ENCODE measurements at places on chromosomes 2 and 18.
A peak's percentile ranks its signal among the peaks of the same experiment; 100 is the strongest.

DNA sequence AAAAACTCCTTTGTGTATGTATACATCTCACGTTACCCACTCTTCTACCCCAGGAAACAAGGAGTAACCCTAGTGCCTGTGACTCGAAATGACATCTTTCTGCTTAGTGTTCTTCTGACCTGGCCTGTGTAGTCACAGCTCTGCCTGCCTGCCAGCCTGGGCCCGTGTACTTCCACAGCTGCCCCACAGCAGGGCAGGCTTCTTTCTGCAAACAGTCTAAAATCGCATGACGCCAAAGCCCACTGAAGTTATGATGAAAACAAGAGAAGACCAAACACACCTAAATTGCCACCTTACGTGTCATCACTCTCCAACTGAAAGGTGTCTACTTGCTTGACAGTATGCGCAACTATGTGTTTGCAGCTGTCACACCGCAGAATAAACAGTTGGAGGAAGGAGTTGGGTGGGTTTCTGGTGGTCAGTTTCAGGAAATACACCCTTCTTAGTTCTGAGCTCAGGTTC, 1.5 kb downstream of the GAREM1 start:
- DNase-seq, result peak; percentile 77

DNA sequence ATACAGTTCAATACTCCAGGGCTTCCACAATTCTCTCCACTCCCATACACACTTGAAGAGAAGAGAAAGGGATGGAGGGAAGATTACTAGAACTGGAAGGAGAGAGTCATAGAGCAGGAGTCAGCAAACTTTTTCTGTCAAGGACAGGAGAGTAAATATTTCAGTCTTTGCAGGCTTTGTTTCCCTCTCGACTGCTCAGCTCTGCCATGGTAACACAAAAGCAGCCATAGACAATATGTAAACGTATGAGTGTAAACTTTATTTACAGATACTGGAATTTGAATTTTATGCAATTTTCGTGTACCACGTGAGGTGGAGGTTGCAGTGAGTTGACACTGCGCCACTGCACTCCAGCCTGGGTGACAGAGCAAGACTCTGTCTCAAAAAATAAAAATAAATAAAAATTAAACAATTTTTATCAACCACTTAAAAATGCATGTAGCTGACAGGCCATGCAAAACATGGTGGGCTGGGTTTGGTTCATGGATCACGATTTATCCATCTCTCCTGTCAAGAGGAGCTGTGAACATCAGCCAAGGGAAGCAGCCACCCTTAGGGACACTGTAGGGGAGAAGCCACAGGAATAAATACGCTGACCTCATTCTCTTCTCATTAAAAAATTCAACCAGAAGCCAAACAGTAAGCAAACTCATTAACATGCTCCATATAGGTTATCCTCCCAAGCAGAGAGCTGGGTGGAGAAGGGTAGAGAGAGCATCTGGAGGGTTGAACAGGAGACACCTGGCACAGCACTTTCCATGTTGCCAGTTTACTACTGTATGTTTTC, 266.4 kb upstream of the FN1 start:
- DNase-seq, result no peak

- DNase-seq, result no peak
Measured at GRCh38 chr2:30213326-30213725, 18.0 kb upstream of the LBH start.

DNA sequence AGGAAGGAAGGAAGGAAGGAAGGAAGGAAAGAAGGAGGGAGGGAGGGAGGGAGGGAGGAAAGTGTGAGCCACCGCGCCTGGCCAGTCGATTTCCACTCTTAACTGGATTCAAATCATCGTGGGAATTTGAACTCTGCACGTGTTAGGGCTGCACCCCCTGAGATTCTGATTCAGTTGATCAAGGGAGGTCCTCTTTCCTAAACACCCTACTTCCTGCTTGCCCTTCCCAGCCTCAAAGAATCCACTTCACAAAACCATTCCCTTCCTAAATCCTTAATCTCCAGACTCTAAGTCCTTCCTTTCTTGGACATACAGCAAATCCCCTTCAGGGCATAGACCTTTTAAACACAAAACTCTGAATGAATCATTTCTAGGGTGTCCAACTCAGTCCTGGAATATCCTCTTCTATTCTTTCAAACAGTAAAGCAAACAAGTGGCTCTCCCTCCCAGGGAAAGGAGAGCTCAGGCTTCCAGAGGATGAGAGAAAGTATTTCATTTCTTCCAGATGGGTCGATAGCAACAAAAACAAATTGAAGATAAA, 68.2 kb upstream of the MBOAT2 start:
- DNase-seq, result no peak

DNA sequence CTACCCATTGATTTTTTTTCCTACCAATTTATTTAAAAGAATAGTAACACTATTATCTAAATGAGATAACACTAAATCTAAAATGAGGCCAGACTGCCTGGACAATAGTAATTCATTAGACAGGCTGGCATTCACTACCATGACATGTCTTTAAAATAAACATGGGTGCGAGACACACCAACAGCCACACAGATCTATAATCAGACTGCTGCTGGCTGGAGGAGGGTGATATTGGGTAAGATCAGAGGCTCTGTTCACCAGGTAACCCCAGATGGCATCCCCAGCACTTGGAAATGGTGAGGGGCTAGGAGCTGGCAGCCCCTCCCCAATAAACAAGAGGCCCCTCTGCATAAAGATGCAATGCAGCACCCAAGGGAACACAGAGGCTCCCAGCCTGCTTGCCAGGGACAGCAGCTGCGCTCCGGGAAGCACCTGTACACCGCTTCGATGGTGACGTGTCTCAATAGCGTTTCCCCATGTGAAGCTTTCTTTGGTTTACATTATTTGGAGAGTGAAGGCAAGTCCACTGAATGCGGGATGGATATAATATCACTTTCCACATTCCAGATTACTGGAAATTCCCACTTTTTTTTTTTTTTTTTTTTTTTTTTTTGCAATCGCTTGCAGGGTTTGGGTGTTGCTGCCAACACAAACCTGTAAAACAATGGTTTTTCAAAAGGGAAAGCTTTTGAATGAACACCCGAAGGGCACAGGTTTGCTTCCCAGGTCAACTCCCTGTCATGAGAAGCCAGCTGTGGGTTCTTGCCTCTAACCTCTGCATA, 159.0 kb downstream of the ZNF516 start:
- no peak for DNase-seq

GRCh38 chr2:20343128-20343527, 7.5 kb downstream of the PUM2 start:
- no peak for DNase-seq

GRCh38 chr2:148483665-148484064, 160.9 kb upstream of the EPC2 start:
- DNase-seq, result no peak

DNA sequence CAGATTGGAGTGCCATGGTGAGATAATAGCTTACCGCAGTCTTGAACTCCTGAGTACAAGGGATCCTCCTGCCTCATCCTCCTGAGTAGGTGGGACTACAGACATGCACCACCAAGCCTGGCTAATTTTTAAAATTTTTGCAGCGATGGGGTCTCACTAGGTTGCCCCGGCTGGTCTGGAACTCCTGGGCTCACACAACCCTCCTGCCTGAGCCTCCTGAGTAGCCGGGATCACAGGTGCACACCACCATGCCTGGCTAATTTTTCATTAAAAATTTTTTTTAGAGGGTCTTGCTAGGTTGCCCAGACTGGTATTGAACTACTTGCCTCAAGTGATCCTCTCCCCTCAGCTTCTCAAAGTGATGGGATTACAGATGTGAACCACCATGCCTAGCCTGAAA, 27.8 kb downstream of the RAB31 start:
- DNase-seq, result no peak

- no peak for DNase-seq
Measured at GRCh38 chr2:22403748-22404147, 981.2 kb upstream of the KLHL29 start.

- no peak for DNase-seq
Measured at GRCh38 chr2:119248311-119248710, 24.7 kb downstream of the STEAP3 start.

DNA sequence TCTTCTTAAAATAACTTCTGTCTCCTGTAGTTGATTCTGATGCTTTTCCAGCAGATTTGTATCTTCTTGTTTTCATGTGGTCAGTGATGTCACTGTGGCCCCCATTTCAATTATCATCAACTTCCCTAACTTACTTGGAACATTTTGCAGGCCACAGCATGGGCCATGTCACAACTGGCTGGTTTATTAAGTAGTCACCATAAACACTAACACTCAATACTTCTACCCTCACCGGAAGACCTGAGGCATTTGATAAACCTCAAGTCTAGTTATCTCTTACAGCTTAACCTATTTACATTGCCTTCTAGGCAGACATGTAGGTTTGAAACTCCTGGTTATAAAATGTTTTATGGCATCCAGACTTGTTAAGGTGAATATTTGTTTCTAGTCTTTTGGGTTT, 37.4 kb upstream of the PROKR1 start:
- DNase-seq, result no peak

DNA sequence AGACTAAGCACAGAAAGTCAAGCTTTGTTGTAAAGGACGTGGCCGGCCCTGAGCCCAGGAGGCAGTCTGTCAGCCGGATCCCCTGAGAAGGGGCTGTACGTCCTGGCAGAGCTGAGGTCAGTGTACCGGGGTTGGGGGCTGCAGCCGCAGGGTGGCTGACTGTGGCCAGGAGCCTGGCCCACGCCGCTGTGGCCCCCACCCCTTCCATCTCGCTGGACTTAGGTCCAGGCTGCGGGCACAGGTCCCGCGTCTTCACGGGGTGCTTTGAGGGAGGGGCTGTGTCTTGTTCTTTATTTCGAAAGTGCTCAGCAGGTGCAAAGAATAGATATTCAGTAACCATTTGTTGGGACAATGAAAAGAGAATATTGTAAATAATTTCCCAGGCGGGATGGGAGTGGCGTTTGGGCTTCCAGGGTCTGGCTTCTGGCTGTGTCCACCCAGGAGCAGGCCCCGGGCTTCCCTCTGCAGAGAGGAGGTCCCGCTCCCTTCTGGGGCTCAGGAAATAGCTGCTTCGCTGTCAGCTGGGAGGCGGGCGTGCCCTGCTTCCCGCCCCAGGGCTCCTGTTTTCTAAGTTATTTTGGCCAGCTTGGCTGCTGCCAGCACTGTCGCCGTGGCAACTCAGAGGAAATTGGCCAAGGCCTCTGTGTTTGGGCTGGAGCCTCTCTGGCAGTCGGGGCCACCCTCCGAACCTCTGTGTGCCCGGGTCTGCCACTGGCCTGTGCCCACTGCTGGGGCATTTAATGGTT, 7.4 kb downstream of the NFATC1 start:
- DNase-seq, result peak; percentile 63

- DNase-seq, result no peak
Measured at GRCh38 chr2:62200868-62201267, 5.0 kb downstream of the B3GNT2 start.

- no peak for DNase-seq
Measured at GRCh38 chr2:107336526-107336925, 450.6 kb upstream of the ST6GAL2 start.

DNA sequence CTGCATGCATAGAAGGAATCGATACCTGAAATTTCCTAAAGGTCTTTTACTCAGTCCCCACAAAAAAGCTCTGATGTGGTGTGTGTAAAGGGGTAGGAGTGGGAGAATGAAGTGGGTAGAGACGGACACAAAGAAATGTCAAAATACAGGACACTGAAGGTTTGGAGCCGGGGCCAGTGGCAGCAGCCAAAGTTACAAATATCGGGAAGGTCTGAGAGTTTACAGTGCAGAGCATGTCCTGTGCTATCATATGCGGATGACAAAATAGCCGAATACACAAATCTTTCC, 89.9 kb upstream of the STON1 start:
- no peak for DNase-seq

DNA sequence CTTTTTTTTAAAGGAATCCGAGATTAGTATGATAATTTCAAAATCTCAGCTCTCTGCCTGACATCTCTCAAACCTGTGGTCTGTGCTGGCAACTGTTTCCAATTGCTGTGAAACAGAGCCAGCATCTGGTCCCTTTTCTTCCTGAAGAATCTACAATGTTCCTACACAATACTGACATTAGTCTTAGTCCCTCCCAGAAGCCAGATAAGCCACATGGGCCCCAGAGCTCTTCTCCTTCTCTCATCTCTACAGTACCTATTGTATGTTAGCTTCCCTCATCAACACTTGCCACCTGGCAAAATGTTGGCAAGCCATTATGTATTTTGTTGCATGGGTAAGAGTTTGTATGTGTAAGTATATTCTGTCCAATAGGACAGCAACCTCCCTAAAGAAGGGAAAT, 62.9 kb upstream of the CDKL4 start:
- DNase-seq, result no peak
